ENCODE measurements at places on chromosomes 5 and 9.

DNA sequence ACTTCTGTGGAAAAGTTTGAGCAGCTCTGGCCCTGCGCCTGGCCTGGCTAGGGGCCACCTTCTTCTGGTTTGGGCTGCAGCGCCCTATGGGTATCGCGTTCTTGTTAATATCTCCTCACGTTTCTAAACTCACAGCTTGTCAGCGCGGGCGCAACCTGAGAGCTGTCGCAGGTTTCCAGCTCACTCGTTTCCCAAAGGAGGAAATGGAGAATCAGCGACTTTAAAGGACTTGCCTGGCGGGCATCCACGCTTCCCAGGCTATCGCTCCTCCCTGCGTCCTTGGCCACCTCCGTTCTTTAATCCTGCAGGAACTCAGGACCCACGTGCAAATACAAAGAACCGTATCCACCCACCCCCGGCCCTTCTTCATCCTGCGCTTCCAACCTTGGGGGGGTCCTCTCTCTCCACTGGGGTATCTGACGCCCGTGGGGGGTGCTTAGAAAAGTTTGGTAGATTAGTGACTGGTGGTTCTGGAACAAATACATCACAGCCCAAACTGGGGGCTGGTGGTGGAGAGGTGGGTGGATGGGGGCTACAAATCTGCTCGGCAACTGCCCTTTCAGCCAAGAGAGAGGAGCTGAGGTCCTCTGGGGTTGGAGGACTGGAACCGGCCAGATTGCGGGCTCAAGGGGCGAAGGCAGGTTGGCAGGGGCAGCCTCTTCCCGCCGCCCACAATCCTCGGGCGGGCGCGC is 578 bp upstream of the PSAT1 start:
- DNase-seq: peak; percentile 68

DNA sequence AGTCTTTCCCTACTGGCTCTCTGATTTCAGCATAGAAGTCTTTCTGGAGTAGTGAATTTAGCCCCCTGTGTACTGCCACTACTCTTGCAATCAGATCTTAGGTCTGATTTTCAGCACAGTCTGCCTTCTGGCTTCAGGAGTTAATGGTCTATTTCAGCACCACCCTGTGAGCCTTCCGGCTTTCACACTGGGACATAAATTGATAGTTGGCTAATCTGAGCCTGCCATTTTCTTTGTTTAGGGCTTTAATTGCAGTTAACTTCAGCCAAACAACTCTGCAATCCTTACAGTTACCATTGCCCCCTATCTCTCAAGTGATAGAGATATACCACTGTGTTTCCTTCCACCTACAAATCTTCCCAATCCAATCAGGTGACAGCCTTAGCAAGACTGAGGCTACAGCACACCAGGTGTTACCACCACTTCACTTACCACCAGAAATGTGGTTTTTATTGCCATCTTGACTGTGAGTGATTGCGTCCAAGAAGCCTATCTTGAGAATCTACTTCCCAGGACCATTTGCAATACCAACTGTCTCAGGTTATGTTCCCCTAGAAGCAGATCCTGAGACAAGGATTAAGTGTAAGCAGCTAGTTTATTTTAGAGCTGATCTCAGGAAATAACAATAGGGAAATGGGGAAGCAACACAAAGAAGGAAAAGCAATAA is 51.9 kb upstream of the NEK6 start:
- DNase-seq: no peak

DNA sequence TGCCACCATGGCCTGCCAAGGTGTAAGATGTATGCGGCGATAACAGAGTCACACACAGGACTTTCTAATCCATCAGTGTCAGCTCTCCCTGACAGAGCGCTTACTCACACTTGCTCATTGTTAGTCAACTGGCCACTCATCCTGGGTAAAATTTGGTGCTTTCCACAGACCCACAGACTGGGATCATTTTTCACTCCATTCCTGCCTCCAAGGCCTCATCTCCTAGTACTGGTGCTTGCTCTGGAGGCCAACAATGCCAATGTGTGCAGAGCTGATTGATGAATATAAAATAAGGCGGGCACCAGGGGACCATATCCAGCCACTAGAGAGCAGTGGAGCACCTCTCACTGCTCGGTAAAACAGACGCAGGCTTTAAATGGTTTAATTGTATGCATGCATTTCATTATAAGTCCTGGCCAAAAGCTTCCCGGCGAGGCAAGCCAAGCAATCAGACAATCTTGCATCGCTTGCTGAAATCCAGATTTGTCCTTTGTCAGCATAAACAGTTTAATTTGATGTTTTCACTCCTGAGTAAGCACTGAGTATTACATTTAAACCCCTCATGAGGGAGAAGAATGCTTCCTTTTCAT is 22.3 kb downstream of the PSMB7 start:
- DNase-seq: peak; percentile 92

GRCh38 chr9:13587571-13587970 is 308.1 kb upstream of the MPDZ start:
- no peak for DNase-seq

DNA sequence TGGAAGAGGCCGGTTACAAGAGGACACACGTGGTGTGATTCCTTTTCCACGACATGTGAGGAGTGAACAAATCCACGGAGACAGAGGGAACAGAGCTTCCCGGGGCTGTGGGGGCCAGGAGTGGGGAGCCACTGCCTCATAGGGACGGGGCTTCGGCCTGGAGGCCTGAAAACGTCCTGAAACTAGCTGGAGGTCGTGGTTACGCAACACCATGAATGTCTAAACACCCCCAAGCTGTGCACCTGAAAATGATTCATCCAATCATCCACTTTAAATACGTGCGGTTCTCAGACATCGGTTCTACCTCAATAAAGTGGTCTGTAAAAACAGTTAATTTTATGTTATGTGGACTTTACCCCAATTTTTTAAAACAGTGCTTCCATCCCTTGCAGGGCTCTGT is 65.3 kb upstream of the PPP1R26 start:
- DNase-seq: no peak

GRCh38 chr5:64622991-64623390 is 67.3 kb upstream of the SHISAL2B start:
- DNase-seq: no peak

- no peak for DNase-seq
These were observed 142.2 kb downstream of the AUH start for GRCh38 chr9:91219557-91219956.

DNA sequence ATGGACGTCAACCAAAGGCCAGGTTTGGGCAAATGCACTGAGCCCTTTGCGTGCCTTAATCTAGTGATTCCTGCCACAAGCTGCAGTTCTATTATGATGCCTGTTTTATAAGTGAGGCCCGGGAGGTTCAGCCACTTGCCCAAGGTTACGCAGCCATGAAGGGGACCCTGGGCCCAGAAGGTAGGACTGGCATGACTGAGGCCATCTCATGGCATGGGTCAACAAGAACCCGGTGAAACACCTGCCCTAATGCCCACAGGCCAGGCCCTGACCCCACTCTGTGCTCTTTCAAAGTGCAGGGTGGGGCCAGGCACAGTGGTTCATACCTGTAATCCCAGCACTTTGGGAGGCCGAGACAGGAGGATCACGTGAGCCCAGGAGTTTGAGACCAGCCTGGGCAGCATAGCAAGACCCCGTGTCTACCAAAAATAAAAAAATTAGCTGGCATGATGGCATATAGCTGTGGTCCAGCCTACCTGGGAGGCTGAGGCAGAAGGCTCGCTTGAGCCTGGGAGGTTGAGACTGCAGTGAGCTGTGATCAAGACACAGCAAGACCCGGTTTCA is 8.6 kb downstream of the NINJ1 start:
- DNase-seq: no peak

- DNase-seq: peak; percentile 45
These were observed 616.3 kb downstream of the EBF1 start for GRCh38 chr5:158483281-158483860.

- peak; percentile 41 for DNase-seq
These were observed 10.8 kb downstream of the OR13J1 start for GRCh38 chr9:35859310-35859989.

GRCh38 chr5:39076757-39077728 is 2.8 kb upstream of the RICTOR start:
- DNase-seq: peak; percentile 71

DNA sequence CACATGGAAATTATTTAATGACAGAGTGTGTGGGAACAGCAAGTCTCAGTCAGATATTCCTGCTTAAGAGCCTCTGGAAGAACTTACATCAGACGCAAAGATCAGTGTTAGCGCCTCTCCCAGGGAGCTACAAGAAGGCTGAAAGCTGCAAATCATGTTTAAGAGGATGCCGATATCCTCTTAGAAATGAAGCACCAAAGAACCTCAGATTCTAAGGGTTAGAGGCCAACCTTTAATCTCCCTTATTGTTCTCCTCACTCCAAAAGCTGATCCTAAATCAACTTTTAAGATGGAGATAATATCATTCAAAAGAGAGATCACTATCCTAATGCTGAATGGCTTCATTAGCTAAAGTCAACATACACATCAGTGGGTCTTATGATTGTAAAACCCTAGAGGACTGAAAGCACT is 160.6 kb downstream of the NFIB start:
- no peak for DNase-seq

DNA sequence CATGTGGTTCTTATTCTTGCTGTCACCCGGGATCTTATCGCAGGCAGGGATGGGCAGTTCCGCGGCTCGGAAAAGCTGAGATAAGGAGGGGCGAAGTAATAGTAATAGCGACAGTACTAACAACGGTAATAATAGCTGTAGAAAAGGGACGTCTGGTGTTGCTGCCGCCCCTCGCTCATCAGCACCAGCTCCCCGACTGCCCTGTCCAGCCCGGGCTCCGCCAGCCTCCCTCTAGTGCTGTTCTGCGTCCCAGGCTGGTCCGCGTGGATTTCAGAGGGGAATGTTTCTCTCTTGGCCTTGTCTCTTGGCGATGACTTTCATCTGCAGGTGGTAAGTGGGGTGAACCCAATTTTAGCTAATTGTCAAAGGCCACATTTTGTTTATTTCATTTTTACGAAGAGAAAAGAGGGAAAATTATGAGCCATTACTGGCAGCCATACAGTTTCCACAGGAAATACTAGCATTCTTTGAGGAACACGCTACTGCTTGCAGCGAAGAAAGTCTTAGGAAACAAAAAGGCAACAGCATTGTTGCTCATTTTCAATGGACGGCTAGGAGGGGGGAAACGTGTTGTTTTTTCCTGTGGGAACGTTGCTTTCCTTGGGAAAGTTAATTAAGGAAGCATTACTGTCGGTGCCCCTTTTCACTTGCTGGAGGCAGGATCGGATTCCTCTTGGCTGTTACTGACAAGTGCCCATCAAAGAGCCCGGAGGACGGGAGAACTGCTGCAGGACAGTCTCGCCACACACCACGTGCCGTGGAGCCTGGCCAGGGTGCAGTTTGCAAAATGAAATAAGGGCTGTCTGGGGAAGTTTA is 762 bp downstream of the SNCAIP start:
- peak; percentile 39 for DNase-seq

- DNase-seq: peak; percentile 99
These were observed 40.8 kb downstream of the ADAMTS2 start for GRCh38 chr5:179304466-179304865.

DNA sequence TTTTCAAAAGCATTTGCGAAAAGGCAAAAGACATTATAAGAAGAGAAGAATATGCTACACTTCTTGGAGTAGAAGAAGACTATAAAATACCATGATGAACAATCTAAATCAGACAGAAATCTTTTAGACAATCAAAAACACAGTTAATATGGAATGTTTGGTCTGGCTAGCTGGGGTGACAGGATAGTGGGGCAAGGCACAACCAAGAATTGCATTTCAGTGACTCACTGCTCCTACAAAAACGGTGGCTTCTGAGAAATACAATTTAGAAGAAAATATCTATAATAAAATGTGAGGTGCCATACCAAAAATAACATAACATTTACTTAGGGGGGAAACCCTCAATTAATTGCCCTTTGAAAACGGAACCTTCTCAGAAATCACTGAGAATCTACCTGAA is 363.4 kb downstream of the NPR3 start:
- peak; percentile 87 for DNase-seq

DNA sequence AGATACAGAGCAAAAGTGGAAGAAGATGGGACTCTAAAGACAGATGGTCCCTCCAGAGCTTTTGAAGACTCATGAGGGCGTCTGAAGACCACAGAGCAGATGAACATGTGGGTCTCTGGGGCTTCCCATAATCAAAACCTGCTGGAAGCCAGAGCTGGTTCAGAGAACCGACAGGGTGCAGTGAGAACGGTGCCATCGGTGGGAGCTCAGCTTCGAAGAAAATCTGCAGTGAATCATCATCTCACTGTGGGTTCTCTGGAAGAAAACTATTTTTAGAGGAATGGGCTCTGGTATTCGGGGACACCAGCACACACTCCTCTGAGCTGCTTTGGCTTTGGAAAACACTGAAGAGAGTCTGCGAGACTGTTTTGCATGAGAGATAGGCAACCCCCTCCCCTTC is 222.4 kb upstream of the PANK3 start:
- DNase-seq: peak; percentile 18

DNA sequence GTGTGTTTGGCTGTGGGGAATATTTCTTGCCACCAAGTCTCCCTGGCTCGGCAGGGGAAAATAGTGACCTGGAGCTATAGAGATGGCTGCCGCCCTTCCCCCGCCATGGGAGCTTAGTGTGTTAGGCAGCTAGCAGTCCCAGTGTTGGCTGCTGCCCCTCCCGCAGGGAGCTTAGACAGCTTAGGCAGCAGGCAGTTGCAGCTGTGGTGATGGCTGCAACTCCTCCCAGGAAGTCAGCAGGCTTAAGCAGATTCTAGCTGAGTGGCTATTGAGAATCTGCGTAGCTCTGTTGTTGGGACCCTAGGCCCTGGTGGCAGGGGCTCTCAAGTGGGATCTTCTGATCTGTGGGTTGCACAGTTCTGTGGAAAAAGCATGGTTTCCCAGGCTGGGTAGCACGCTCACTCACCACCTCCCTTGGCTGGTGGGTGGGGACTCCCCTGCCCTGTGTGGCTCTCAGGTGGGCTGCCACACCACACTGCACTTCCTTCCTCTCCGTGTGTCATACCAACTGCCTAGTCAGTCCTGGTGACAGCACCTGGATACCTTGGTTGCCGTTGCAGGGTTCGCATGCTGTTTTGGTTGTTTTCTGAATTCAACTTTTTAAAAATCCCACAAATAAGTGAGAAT is 9.3 kb downstream of the OR1N2 start:
- no peak for DNase-seq

- DNase-seq: no peak
These were observed 66.8 kb downstream of the INSYN2B start for GRCh38 chr5:169913479-169913878.

DNA sequence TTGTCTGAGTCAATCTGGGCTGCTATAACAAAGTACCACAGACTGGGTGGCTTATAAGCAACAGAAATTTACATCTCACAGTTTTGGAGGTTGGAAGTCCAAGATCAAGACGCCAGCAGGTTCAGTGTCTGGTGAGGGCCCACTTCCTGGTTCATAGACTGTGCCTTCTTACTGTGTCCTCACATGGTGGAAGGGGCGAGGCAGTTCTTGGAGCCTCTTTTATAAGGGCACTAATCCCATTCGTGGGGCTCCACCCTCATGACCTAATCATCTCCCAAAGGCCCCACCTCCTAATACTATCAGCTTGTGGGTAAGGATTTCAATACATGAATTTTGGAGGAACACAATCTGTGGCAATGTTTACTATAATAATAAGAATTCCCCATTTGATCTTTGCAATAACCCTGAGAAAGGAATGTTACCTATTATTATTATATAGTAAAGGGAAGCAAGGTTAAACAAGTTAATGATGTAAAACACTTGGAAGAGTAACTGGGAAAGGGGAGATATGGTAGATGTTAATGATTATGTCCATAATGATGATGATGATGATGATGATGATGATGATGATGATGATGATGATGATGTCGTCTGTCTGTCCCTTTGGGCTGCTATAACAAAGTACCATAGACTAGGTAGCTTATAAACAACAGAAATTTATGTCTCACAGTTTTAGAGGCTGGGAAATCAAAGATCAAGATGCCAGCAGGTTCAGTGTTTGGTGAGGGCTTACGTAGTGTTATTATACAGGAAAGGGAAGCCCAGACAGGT is 40.8 kb downstream of the WHRN start:
- no peak for DNase-seq

- DNase-seq: no peak
These were observed 132.1 kb upstream of the RUSC2 start for GRCh38 chr9:35357826-35358225.
